SHP77 treated with DMSO at 0.1 percent for 48 hours (cell line): ENCODE measurements at places on chromosomes 5 and 9.
A peak's percentile ranks its signal among the peaks of the same experiment; 100 is the strongest.

DNA sequence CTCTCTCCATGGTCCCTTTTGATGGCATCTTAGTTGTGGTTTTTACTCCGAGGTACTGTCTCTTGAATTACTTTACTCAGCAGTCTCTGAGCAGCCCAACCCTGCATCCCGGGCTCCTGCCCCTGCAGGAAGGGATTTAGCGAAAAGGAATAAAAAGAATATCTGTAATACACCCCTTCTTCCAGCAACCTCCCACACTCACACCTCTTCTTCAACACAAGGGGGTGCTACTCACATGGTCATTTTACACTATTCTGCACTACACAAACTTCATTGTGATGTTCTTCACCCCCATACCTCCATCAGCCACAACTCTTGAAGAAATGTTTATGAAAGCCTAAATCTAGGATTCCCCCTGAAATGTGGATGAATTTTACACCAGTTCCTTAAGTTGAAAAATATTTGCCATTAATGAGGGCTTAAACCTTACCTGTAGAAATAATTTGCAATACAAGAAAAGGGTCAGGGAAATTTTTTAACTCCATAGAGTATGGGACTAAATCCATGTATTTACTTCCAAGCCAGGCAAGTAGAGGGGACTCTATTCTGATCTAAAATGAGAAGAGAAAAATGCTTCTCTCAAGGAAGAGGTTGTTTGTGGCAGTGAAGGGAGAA, 26.0 kb downstream of the TPD52L3 start:
- DNase-seq = no peak

- DNase-seq = no peak
These were observed 18.8 kb upstream of the CER1 start for GRCh38 chr9:14741369-14741768.

GRCh38 chr9:106069241-106069640, 374.9 kb downstream of the TMEM38B start:
- no peak for DNase-seq

DNA sequence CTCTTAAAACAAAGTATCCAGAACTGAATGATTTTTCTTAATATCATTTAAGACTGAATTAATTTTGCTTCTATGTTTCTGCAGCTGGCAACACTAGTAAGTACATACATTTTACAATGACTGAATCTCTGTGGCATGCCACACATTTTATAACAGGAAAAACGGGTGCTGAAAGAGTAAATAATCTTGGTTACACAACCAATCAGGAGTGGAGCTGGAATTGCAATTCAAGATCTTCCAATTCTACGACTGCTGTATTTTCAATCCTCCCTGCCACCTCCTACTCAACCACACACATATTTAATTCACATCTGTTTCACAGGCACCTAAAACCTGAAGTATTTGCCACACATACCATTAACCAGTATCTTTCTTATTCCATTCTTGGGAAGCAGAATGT, 52.7 kb upstream of the NR5A1 start:
- DNase-seq = no peak

DNA sequence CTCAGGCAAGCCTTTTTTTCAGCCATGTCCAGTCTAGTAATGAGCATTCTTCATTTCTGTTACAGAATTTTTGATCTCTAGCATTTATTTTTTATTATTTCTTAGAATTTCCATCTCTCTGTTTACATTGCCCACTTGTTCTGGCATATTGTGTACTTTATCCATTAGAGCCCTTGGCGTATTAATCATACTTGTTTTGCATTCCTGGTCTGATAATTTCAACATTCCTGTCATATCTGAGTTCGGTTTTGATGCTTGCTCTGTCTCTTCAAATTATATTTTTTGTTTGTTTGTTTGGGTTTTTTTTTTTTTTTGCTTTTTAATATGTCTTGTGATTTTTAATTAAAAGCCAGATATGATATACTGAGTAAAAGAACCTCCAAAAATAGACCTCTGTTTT, 23.0 kb upstream of the JAK2 start:
- DNase-seq = no peak

GRCh38 chr5:35794684-35795375, 61.9 kb upstream of the IL7R start:
- no peak for DNase-seq

GRCh38 chr5:172437445-172438318, 16.6 kb downstream of the SH3PXD2B start:
- peak; percentile 97 for DNase-seq

DNA sequence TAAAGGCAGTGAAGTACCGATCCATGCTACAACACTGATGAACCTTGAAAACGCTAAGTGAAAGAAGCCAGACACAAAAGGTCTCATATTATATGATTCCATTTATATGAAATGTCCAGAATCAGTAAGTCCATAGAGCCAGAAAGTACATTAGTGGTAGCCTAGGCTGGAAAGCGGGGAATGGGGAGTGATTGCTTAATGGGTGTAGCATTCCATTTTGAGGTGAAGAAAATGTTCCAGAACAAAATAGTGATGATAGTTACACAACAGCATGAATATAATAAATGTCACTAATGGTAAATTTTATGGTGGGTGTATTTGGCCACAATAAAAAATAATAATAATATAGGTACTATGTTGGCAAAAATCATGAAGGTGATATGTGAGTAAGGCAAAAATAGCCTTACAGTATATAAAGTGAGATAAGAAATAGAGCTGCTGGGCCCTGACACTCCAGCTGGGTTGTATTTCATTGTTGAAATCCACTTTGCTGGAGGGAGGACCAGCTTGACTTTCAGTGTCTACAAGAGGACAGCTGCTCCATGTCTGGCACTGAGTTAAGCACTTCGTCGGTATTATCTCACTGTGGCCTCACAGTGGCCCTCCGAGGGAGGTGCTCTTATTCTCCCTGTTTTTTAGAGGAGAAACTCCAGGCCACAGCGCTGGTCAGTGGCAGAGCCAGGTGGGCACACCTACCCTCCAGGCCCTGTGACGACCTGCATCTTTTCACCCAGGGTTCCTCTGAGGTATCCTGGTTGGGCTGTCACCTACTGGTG, 22.4 kb upstream of the ANGPTL2 start:
- peak; percentile 71 for DNase-seq
